ENCODE measurements at places on chromosomes 5 and 9.

GRCh38 chr5:126633552-126633951 lies 32.8 kb downstream of the PHAX start:
- DNase-seq = no peak

GRCh38 chr5:51684794-51685355 lies 301.6 kb downstream of the ISL1 start:
- DNase-seq = no peak

GRCh38 chr5:56307714-56308333 lies 74.7 kb upstream of the ANKRD55 start:
- no peak for DNase-seq

GRCh38 chr9:4464911-4465513 lies 25.3 kb upstream of the SLC1A1 start:
- no peak for DNase-seq

DNA sequence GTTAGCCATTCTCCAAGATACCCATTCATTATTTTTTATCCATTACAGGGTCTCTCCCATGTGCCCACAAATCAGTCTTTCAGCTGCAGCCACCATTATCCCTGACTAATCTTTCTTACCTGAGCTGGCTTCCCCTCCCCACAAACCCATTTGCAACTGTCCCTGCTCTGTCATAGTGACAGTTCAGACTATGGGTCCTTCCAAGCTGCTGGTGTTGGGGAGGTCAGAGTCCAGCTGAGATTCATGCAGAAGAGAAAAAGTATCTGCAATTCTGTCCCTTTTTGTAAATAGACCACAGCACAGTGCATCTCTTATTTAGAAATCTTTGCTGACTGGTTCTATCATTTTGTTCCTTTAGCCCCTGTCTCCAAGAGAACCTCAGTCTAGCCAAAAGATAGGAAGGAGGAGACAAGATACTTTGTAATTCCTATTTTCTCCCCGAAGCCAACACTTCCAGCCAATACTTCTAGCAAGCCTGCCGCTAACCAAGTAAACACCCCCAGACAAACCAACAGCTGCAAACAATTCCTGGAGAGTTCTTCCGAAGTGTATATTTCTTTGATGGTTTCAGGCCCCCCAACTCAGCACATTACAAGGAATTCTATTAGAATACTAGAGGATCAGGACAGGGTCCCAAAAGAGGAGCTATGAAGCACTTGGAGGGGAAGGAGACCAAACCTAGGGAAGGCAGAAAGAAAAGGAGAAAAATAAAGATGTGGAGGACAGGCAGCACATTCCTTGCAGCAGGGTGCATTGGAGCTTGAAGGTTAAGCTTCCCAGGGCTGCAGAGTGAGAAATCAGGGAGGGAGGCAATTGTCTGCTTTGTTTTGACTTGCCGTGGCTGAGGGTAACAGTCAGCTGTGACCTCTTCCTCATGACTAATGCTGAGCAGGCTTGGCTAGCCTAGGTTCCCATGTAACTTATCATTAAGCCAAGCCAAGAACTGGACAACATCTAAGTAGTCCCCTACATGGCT lies 148.5 kb downstream of the SGCD start:
- no peak for DNase-seq

GRCh38 chr5:14327624-14328023 lies 184.5 kb downstream of the TRIO start:
- no peak for DNase-seq

DNA sequence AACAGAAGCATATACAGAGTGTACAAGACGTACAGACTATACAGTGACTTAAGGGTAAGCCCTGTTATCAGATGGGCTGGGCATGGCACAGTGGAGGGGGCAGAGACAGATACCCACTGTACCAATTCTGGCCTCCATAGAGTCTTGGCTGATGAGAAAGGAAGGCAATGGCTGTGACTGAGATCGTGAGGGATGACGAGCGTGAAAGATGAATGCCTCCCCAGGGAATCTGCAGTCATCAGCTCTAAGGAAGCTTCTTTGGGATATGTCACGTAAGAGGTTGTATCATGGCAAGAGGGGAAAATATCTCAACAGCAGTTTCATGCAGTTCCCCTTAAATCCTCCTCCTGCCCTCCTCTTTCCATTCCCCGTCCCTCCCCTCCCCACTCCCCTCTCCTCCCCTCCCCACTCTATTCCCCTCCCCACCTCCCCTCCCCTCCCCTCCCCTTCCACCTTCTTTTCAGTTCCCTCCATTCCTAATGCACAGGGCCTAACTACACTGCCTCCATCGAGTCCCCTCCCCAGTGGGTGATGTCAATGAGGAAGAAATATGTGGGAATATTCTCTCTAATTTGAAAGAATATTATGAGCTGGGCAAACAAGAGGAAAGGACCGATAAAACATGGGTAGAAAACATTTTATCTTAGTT lies 226.4 kb upstream of the DAP start:
- no peak for DNase-seq

All from activated naive CD4-positive, alpha-beta T cell treated with anti-CD3 and anti-CD28 coated beads, Interleukin-2, amount 10 ng/mL, durations not matched to agents 7 days and 5 days (primary cell).